ENCODE measurements at places on chromosomes 12 and 14.

- DNase-seq = no peak
Measured at GRCh38 chr12:113186666-113187325, 1.3 kb downstream of the RITA1 start.

GRCh38 chr12:43992856-43993255 lies 157.0 kb downstream of the TMEM117 start:
- no peak for DNase-seq

DNA sequence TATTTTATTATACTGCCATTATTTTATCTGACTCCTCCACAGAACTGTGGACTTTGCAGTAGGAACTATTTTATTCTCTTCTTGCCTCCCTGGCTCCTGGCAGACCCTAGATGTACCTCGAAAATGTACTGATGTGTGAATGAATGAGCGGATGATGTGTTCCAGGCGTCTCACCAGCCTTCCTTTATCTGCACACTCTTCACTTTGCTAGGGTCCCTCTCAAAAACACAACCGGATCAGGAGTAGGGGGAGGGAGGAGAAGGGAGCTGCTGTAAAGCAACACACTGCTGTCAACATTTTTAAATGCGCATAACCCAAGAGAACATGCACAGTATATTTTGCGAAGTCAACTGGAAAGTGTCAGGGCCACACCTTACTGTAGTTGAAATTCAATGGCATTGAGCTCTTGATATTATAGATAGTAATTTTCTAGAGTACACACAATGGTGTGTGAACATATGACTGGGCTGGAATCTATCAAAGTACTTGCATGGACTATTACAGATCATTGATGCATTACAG lies 36.3 kb downstream of the SRGAP1 start:
- no peak for DNase-seq

DNA sequence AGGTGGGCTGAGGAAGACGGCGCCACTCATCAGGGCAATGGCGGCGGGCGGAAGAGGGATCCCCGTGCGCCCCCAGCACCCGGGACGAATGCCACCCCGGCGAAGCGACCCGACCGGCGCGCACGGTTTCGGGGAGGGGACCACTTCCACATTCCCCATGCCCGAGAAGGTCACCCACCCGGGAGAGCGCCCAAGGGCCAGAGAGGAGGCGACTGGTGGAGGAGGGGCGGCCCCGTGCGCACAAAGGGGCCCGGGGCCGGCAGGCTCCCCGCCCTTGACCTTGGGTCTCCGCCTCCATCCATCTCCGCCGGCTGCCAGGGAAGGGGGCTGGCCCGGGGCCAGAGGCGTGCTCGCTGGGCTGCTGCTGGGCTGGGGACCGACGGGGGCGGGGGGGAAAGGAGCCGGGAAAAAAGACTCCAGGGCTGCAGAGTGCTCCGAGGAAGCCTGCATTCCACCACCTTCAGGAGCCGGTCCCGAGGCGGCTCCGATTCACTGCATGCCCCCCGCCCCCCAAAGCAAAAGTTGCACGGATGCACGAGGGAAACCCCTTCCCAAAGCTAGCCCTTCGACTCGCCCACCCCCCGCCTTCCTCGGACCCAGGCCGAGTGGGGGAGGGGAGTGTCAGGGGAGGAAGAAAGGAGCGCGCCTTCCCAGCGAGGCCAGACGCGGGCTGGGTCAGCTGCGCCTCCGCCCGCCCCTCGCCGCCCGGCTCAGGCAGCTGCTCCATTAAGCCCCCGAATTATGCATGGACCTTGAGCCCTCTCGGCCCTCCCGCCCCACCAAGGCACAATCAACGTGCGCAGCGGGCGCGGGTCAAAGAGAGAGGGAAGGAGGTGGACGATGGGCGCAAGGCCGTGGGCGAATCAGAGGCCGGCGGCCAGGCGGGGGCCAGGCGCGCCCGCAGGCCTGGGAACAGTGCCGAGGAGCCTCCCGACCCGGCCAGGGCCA lies 26.2 kb downstream of the BCL11B start:
- DNase-seq = no peak

DNA sequence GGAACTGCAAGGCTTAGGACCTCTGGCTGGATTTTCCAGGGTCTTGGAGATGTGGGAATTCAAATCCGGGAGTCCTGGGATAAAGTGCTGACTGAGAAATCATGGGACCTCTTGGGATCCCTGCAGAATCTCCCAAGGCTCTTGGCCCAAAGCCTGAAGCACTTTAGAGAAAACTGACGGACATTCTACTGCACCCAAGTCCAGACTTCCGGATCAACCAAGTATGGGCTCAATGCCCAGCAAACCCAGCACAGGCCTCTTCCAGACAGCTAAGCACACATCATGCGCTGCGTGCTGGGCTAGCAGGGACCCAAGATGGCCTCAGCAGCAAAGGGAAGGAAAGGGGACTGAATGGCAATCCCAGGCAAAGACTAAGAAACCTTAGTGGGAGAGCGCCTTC lies 85.0 kb downstream of the ACTN1 start:
- DNase-seq = no peak
